ENCODE measurements at places on chromosomes 6 and 20.

DNA sequence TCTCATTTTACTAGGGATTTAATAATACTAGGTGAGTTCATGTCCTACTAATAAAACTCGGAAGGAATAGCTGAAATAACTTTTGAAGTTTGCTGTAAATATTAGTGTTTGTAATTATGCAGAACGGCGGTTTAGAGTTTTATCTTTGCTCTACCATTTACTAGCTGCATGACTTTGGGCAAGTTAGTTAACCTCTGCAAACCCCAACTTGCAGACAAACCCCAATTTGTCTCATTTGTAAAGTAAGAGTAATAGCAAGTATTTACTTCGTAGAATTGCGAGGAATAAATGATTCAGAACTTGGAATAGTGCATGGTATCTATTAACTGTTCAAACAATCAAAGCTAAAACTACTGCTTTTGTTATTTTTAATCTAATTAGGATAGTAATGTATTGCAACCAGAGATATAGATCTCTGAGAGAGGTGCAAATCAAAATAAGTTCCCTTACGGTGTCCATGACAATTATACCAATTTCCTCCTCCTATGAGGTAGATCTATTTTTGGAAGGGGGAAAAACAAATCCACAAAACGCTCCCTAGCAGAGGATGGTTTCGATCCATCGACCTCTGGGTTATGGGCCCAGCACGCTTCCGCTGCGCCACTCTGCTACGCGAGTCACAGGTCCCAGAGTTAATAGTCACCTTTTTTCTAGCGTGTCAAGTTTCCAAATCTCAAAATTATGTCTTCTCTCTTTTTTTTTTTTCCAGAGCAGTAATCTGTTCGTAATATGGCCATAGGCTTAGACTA is 35.1 kb upstream of the BTN3A2 start:
- DNase-seq: no peak

GRCh38 chr6:13431059-13431656 is 56.2 kb downstream of the GFOD1 start:
- DNase-seq: no peak

GRCh38 chr20:11716239-11716944 is 201.3 kb upstream of the BTBD3 start:
- DNase-seq: no peak

DNA sequence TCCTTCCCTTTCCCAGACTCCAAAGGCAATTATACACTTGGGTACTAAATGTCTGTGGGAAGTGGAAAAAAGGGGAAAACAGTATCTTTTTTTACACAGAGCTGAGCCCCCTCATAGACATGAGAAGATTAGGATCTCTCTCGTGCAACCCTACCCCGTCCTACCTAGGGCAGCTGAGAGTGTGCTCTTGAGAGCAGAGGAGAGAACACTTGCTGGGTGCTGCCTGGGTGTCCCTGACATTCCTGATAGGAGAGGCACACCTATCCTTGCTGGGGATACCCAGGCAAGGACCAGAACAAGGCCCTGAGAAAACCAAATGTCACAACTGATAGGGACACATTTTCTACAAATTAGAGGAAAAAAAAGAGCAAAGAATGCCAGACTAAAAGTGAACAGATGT is 81.2 kb downstream of the PREP start:
- no peak for DNase-seq

GRCh38 chr6:169862043-169862891 is 110.8 kb downstream of the ERMARD start:
- DNase-seq: no peak

DNA sequence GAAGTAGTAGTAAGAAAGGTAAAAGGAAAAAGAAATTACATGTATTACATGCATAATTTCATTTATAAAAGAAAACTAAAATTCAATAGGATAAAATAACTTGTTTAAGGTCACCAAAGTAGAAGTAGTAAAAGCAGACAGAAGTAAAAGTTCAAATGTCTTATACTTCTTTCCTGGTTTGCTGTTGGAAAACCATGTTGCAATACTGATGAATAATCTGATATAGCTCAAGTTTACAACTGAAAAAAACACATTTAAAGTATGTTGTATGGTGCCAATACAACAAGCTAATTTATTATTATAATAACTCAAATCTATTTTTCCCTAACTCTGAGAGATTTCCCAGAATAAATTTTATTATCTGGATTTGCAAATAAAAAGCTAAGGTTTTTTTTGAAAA is 78.3 kb downstream of the PHIP start:
- no peak for DNase-seq

GRCh38 chr6:122996794-122997505 is 915 bp downstream of the CLVS2 start:
- no peak for DNase-seq

GRCh38 chr6:165272585-165272984 is 36.8 kb downstream of the C6orf118 start:
- no peak for DNase-seq

- no peak for DNase-seq
These were observed 1.2 kb downstream of the DCBLD1 start for GRCh38 chr6:117483645-117484016.

DNA sequence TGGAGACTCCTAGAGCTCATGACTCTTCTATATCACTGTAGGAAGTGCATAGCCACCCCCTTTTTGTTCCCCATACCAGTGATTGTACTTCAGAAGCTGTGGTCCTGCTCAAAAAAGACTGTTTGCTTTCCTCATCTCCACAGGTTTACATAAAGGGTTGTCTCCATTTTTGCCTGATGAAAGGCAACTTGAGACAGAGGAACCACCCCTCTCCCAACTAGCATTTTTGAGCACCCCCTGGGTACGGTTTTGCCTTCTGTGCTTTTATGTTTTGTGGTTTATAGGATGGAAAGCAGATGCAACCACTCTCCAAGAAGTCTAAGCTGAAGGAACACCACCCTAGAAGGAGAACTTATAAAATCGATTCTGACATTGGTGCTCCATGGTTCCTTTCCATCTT is 127.7 kb upstream of the SUPT3H start:
- no peak for DNase-seq

GRCh38 chr6:7697432-7697819 is 28.5 kb upstream of the BMP6 start:
- no peak for DNase-seq
